ENCODE measurements at places on chromosomes 12 and 14.

DNA sequence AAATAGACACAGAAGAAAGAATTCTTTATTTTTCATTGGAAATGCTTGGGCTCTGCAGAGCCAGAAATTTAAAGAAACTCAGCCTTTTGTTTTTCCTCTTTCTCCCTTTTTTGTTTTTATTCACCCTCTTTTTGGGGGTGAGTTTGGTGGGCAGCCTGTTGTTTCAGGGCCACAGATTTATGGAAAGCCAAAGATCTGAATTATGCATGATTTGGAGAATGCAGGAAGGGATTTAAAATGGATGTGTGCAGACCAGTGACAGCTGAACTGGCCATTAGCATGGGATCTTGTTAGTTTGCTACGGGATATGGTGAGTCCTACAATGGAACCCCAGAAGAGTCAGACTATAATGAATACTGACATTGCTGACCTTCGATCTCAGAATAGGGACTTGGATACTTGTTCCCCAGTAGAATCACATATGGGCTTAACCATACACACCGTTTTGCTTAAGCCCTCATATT lies 7.7 kb upstream of the ATXN2 start:
- DNase-seq = no peak

DNA sequence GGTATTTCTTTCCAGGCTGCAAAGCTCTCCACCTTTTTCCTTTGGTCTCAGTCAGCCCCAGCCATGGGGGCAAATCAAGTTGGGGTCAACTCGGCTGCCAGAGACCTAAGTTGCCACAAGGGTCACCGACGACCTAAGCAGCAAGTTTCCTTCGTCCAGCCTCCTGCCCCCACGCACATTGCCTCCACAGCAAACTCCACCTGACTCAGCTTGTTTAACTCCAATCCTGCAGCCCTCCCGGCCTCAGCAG lies 767 bp upstream of the KCNMB4 start:
- no peak for DNase-seq

DNA sequence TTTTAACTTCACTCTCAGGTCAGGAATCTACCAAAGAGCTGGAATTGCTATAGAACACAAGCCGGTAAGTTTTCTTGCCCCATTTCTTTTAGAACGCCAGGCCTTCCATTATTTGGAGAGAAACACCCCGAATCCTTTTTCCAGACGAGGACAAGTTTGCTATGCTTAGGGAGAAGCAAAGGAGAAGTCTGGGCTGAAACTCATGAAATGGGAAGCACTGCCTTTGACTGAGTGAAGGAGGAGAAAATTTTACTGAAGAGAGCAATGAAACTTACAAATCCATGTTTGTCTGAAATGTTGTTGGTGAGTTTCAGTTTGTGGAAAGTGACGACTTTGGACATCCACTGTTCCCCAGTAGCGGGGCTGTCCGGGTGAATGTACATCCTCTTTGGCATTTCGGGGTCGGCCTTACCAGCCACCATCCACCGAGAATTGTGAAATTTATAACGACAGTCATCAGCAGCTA lies 3.3 kb downstream of the TBX3 start:
- no peak for DNase-seq

GRCh38 chr14:23639048-23639890 lies 3.1 kb downstream of the DHRS2 start:
- no peak for DNase-seq

- no peak for DNase-seq
Observed at GRCh38 chr14:102913341-102914211, 8.9 kb upstream of the AMN start.

GRCh38 chr12:107319533-107320032 lies 226.2 kb upstream of the CRY1 start:
- DNase-seq = no peak

GRCh38 chr12:57085999-57086492 lies 2.9 kb upstream of the NAB2 start:
- no peak for DNase-seq

DNA sequence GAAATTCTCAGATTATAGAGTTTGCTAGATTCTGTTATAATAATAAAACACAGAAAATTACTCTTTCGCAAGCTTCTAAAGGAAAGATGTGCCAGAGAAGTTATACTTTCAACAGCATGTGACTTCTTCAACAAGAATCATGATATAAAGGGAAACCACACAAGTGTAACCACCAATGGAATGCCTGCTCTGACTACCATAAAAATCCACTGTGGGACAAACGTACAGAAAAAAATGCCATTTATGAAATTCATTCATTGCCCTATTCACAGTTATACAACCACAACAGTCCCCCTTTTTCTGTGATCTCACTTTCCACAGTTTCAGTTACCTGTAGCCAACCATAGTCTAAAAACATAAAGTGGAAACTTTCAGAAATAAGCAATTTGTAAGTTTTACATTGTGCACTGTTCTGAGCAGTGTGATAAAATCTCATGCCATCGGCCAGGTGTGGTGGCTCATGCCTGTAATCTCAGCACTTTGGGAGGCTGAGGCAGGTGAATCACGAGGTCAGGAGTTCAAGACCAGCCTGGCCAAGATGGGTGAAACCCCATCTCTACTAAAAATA lies 3.2 kb downstream of the CATSPERB start:
- DNase-seq = no peak

- no peak for DNase-seq
Observed at GRCh38 chr12:93178154-93178878, 199.4 kb upstream of the NUDT4 start.

DNA sequence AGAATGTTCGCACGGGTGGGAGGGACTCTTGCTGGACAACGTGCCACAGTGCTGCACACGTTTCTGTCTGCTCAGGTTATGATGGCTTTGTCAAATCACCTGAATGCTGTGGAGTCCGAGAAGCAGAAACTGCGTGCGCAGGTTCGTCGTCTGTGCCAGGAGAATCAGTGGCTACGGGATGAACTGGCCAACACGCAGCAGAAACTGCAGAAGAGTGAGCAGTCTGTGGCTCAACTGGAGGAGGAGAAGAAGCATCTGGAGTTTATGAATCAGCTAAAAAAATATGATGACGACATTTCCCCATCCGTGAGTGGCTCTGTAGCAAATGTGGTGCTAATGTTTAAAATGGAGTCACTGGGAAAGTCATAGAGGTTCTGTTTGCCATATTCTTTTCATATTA lies 28.5 kb downstream of the KLC1 start:
- DNase-seq = no peak

DNA sequence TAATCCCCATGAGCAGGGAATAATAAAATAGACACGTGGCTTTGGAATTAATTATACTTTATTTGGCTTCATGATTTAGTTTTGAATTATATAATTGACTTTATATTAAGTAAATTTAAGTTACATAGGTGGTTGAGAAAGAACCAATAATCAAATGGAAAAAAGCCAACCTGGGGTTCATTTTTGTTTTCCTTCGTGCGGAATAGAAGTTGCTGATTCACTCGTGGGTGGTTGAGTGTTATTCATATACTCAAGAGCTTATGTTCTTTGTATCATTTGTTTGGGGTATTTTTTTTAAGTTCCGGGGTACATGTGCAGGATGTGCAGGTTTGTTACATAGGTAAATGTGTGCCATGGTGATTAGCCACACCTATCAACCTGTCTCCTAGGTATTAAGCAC lies 58.0 kb downstream of the ZNF664 start:
- DNase-seq = no peak

- no peak for DNase-seq
Observed at GRCh38 chr14:31712244-31713127, 151.3 kb downstream of the NUBPL start.

DNA sequence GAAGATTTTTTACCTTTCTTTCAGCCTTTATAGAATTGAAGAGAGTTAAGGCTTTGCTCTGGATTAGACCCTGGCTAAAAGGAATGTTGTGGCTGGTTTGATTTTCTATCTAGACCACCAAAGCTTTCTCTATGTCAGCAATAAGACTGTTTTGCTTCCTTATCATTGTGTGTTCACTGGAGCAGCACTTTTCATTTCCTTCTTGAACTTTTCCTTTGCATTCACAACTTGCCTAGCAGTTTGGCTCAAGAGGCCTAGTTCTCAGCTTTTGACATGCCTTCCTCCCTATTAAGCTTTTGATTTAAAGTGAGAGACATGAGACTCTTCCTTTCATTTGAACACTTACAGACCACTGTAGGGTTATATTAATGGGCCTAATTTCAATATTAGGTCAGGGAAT lies 64.1 kb upstream of the USP15 start:
- DNase-seq = no peak

DNA sequence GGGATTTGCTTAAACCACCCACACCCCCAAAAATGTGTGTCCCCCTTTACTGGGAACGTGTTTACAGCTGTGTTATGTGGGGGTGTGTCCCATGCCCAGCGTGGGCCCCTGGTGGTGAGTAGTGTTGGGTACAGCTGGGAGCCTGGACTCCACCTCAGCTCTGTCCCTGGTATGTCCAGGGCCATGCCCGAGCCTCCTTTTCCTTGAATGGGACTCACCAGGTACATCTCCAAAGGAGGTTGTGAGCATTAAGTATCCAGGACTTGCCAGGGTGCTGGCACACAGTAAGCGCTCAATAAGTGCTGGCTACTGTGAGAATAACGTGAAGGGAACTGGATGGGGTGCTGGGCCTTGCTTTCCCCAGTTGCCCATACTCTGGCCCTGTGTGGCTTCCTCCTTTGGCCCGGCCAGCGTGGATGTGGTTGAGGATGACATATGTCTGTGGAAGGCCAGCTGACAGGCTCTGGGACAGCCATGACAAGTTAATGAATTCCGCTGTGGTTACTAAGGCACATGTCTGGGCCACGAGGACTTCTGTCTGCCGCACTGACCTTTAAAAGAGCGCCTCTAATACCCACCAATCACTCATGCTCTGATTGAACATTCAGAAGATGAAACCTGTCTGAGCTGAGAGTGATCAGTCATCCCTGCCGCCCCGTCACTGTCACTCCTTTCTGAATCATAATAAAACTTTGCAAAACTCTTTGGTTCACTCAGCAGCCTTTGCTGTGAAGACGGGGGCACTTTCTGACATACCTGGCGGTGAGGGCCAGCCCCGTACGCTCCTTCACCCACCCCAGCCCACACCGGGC lies 74.7 kb downstream of the DIO3 start:
- DNase-seq = no peak

- no peak for DNase-seq
Observed at GRCh38 chr12:125110641-125111360, 45.6 kb downstream of the AACS start.

Data from activated CD8-positive, alpha-beta memory T cell treated with anti-CD3 and anti-CD28 coated beads for 4 hours (primary cell).